ENCODE measurements at places on chromosomes 3 and 15. TPM values are rescaled to one million over a fixed set of nuclear protein-coding genes. Genes with fewer than 3 reads are reported as not detected.

Gene SMCO1
- total RNA-seq, result not detected

Gene LRCH3
- 38.2 TPM for total RNA-seq

Gene RRP9
- 43.4 TPM for total RNA-seq

Gene KLHL40
- not detected for total RNA-seq

Gene CCRL2
- not detected for total RNA-seq
